ENCODE measurements at places on chromosomes 12 and 14. TPM values are rescaled to one million over a fixed set of nuclear protein-coding genes. Genes with fewer than 3 reads are reported as not detected.
A peak's percentile ranks its signal among the peaks of the same experiment; 100 is the strongest.

The GYS2 gene
- 0.08 TPM for total RNA-seq

The LIN7A gene
- 34.0 TPM for total RNA-seq

DNA sequence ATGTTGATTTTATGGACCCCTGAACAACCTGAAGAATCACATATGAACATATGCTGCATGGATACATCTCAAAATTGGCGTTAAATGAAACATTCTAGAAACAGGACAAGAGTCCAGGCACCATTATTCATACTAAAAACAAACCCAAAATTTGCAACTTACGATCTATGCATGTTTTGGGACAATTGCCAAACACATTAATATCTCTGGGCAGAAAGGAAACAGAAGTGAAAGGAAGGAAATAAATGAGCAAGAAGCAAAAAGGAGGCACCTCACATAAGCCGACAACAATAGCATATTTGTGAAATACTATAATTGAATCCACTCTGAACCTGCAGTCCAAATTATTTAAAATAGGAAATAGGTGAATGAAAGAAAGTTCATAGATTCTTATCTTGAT, 1505.3 kb downstream of the AACS start:
- no peak for DNase-seq

DNA sequence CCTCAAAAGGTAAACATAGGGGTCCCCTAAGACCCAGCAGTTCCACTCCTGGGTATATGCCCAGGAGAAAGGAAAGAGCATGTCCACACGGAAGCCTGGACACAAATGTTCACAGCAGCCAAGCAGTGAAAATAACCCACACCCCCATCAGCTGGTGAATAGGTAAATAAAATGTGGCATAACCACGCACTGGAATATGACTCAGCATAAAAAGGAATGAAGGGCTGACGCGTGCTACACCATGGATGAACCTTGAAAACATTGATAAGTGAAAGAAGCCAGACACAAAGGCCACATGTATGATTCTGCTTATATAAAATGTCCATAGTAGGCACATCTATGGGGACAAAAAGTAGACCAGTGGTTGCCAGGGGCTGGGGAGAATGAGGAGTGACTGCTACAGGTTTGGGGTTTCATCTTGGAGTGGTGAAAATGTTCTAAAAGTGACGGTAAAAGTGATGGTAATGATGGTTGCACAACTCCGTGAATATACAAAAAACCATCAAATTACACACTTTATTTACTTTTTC, 3.8 kb upstream of the SCARB1 start:
- DNase-seq: no peak

DNA sequence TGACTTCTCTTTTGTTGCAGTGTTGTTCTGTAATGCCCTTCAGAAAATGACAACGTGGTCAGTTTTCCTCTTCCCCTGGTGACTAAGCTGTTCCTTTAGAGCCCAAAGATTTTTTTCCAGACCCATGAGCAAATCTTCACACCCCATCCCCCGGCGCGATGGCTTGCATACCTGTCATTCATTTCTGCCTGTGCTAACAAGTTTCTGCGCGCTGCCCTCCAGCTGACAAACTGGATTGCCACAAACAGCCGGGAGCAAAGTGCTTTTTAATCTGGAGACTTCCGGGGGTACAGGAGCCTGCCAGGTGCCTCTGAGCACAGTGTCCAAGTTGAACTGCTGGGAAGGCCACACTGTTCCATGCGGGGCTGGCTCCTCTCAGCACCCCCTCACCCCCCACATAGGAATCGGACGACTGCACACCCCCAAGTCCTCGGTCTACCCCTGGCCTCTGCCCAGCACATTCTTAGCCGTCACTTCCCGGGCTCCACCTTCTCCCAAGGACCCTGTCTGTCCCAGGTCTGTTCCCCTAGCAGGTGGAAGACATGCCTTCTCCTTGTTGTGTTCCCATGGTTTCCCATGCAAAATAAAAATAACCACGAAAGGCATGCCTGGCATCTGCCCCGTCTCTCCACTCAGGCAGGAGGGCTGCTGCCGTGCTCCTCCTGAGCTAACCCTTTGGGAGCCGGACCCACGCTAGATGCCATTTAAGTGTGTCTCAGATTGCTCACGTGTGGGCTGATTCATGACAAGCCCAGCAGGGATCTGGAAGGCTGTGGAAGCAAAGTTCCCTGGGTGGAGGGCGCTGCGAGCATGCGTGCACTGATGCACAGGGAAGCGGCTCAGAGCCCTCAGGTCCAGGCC, 14.1 kb downstream of the RILPL1 start:
- DNase-seq: no peak

- DNase-seq: no peak
Observed at GRCh38 chr12:107369006-107369405, 275.7 kb upstream of the CRY1 start.

The TAS2R8 gene
- total RNA-seq: 0.44 TPM

DNA sequence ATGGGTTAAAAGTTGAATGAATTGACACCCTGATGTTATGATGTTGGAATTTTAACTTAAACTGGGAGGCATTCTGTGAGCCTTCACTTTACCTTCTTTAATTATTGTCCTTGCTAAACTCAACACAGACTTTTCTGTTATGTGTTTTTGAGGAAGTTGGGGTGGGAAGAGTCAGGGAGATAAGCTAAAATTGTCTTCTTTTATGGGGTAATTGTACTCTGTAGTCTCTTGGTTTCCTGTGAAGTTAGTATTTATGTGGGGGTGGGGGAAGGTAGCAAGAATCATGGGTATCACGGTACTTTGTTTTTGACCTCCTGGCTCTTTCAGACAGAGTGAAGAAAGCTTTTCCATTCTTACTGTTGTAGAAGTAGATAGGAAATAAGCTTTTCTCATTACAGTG, 32.9 kb downstream of the RAB21 start:
- no peak for DNase-seq

DNA sequence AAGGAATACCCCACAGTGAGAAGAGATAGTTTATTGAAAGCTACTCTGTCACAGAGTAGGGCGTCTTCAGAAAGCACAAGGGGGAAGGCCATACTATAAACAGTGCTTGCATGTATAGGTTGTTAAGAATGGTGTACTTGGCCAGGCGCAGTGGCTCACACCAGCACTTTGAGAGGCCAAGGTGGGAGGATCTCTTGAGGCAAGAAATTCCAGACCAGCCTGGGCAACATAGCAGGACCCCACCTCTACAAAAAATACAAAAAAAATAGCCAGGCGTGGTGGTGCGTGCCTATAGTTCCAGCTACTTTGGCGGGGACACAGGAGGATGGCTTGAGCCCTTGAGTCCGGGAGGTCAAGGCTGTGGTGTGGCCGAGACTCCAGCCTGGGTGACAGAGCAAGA, 38.0 kb upstream of the PAPOLA start:
- no peak for DNase-seq

The FSCB gene
- not detected for total RNA-seq

The PPP1R36 gene
- total RNA-seq: 2.1 TPM

DNA sequence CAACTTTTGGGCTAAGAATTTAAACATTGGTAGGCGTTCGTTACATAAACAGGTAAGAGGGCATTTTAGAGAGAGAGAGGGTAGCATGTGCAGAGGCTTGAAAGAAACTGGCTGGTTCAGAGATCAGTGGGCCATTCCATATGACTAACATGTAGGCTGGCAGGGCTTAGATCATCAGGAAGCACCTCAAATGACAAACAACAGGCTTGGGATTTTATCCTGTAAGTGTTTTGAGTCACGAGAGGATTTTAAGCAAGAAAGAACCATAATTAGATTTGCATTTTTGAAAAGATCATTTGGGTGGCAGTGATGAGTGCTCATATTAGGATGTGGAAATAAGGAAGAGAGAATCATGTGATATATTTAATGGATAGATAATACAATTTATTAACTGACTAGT, 8.7 kb upstream of the PLEKHA5 start:
- no peak for DNase-seq

DNA sequence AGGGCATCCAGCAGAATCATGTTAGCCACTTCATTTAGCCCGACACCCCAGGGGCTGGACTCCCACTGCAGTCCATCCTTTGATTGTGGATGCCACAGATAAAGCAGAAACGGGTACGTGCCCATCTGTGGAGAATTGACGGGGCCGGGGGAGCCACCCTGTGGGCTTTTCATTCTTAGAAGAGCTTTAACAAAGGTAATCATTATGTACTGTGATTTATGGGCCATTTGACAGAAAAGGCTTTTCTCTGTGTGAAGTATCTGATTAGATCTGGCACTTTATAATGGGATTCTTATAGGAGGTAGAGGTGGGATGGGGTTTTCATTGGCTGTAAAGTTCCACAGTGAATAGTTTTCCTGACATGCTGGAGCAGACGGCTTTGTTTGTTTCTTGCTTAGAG, 40.4 kb downstream of the AACS start:
- no peak for DNase-seq

DNA sequence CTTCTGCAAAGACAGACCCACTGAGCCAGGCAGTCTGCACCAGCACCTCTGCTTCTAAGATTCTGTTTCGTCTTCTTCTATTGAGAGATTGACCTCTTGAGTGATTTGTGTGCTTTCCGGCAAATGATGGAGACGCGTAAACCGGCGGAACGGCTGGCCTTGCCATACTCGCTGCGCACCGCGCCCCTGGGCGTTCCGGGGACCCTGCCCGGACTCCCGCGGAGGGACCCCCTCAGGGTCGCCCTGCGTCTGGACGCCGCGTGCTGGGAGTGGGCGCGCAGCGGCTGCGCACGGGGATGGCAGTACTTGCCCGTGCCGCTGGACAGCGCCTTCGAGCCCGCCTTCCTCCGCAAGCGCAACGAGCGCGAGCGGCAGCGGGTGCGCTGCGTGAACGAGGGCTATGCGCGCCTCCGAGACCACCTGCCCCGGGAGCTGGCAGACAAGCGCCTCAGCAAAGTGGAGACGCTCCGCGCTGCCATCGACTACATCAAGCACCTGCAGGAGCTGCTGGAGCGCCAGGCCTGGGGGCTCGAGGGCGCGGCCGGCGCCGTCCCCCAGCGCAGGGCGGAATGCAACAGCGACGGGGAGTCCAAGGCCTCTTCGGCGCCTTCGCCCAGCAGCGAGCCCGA, 703 bp downstream of the ASCL4 start:
- peak; percentile 64 for DNase-seq

GRCh38 chr12:82648259-82648909, 38.3 kb upstream of the TMTC2 start:
- DNase-seq: no peak

GRCh38 chr14:77832297-77832696, 32.4 kb downstream of the ADCK1 start:
- no peak for DNase-seq

GRCh38 chr12:3974883-3975282, 101.7 kb upstream of the PARP11 start:
- DNase-seq: no peak

DNA sequence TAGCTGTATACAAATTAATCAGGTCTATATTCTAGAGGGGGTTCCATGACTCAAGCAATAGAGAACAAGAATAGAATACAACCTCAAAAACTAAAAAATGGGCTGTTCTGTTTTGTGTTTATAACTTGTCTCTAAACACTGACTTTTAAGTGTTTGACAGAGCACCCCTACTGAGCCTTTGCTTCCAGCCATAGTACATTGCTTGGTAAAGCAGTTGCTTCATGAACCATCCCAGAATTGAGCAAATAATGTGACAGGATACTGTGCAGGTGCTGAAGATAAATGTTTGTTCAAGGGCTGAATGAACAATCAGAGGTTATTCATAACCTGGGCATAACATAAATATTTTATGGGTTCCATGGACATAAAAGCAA, 11.5 kb downstream of the SPTSSA start:
- DNase-seq: no peak

Measured in endothelial cell (in vitro differentiated cells).